IgD-negative memory B cell (primary cell): ENCODE measurements at places on chromosomes 3 and 15. TPM values are rescaled to one million over a fixed set of nuclear protein-coding genes. Genes with fewer than 3 reads are reported as not detected.

The FMN1 gene
- not detected for polyA plus RNA-seq

The ZNF660 gene
- polyA plus RNA-seq = not detected

The SPATA12 gene
- not detected for polyA plus RNA-seq

The CYP1A1 gene
- polyA plus RNA-seq = not detected

The CPB1 gene
- polyA plus RNA-seq = not detected

The TPM1 gene
- polyA plus RNA-seq = 5.4 TPM

The MON1A gene
- 12.1 TPM for polyA plus RNA-seq

The ZIC1 gene
- polyA plus RNA-seq = not detected

The SFMBT1 gene
- 17.8 TPM for polyA plus RNA-seq

The PRKCD gene
- polyA plus RNA-seq = 69.2 TPM

The TMCO5A gene
- polyA plus RNA-seq = not detected

The GPR171 gene
- polyA plus RNA-seq = 1.1 TPM

The CYFIP1 gene
- 12.5 TPM for polyA plus RNA-seq

The SAXO2 gene
- 4.2 TPM for polyA plus RNA-seq

The NEK11 gene
- 1.5 TPM for polyA plus RNA-seq

The CCDC13 gene
- polyA plus RNA-seq = 1.1 TPM

The SOX14 gene
- polyA plus RNA-seq = not detected

The APBA2 gene
- 3.5 TPM for polyA plus RNA-seq

The ZNF621 gene
- polyA plus RNA-seq = 3.8 TPM

The SUSD5 gene
- polyA plus RNA-seq = not detected

The RTP1 gene
- polyA plus RNA-seq = not detected

The GOLGA6A gene
- polyA plus RNA-seq = not detected

The C3orf70 gene
- 0.10 TPM for polyA plus RNA-seq

The EID1 gene
- 140 TPM for polyA plus RNA-seq

The POC1A gene
- 1.2 TPM for polyA plus RNA-seq

The GNAT1 gene
- not detected for polyA plus RNA-seq

The CELSR3 gene
- polyA plus RNA-seq = 0.59 TPM

The FGF7 gene
- not detected for polyA plus RNA-seq

The TBL1XR1 gene
- 23.6 TPM for polyA plus RNA-seq

The RAB27A gene
- polyA plus RNA-seq = 15.3 TPM

The TM4SF18 gene
- not detected for polyA plus RNA-seq

The AHSG gene
- polyA plus RNA-seq = not detected

The ISL2 gene
- 0.89 TPM for polyA plus RNA-seq

The GOLGA8J gene
- polyA plus RNA-seq = not detected

The ZPLD1 gene
- not detected for polyA plus RNA-seq

The ULK3 gene
- 25.2 TPM for polyA plus RNA-seq

The TMEM207 gene
- polyA plus RNA-seq = not detected

The HRG gene
- polyA plus RNA-seq = not detected

The MBD4 gene
- 123 TPM for polyA plus RNA-seq

The PLXNB1 gene
- not detected for polyA plus RNA-seq

The LRTM1 gene
- not detected for polyA plus RNA-seq

The TRH gene
- polyA plus RNA-seq = not detected

The CLDN1 gene
- not detected for polyA plus RNA-seq

The CNTN3 gene
- polyA plus RNA-seq = not detected

The CYP1A2 gene
- not detected for polyA plus RNA-seq

The HIGD2B gene
- not detected for polyA plus RNA-seq

The RHCG gene
- not detected for polyA plus RNA-seq

The ZIC4 gene
- polyA plus RNA-seq = not detected

The FBXL22 gene
- 0.73 TPM for polyA plus RNA-seq

The C15orf62 gene
- 0.09 TPM for polyA plus RNA-seq

The RETNLB gene
- not detected for polyA plus RNA-seq

The FBN1 gene
- not detected for polyA plus RNA-seq
